Upper lobe of left lung (tissue), 6 donors: ENCODE measurements at places on chromosomes 1 and 21.

DNA sequence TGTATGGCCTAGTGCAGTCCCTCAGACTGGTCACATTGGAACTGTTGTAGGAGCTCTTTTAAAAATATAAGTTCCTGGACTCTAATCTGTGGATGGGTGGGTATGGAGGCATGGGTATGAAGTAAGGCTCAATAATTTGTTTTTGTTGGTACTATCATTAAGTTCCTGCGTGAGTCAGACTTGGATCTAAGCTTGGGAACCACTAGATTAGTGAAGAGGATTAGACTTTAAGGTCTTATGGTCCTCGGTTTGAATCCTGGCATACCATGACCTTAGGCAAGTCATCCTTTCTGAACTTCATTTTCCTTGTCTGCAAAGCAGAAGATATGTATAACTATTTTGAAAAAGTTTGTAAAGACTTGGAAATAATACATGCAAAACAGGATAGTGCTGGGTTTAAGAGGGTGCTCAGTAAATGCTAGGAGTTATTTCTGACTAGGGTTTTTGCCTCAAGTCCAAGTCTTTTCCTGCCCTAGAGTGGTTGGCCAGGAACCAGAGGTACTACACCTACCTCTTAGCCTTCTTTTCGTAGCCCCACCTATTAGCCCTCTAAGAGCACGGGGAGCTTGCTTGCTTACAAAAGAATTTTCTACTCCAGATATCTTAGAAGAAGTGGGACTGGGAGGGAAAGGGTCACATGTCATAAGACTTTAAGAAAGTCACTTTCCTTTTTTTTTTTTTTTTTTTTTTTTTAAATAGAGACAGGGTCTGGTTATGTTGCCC is 38.6 kb upstream of the METTL18 start:
- DNase-seq, result peak; percentile 63

GRCh38 chr1:154998818-154999570 is 3.6 kb upstream of the ZBTB7B start:
- DNase-seq, result peak; percentile 68

GRCh38 chr1:198679535-198680173 is 40.8 kb downstream of the PTPRC start:
- peak; percentile 51 for DNase-seq

DNA sequence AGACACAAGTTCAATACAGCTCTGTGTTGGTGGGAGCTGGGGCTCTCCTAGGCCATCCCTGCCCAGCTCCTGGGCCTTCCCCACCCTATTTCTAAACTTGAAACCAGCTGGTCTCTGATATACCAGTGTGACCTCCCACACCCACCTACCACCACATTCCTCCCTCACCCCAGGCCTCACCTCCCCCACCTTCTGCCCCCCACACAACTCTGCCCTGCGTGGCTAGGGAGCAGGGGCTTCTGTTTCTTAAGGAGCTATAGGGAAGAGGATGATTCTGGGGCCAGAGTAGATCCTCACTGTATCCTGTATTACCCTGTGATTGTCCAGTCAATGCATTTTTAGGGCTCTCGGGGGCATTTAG is 16.5 kb downstream of the NES start:
- no peak for DNase-seq

DNA sequence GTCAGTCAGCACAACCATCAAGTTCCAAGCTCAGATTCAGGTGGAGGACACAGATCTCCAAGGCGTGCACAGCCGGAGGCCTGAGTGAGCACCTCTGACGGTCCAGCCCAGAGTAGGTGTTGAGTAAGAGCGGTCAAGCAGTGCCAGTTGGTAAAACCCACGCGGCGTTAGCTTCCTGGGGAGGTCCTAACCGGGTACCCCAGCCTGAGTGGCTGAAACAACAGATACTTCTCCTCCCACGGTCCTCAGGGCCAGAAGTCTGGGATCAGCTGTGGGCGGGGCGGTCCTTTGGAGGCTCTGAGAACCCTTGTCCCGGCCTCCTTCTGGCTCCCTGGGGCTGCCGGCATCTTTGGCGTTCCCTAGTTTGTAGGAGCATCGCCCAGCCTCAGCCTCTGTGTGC is 94.4 kb downstream of the PRDM16 start:
- DNase-seq, result no peak
